ENCODE measurements at places on chromosomes 7 and 10. TPM values are rescaled to one million over a fixed set of nuclear protein-coding genes. Genes with fewer than 3 reads are reported as not detected.

Gene CALCR
- total RNA-seq = not detected

Gene AKR1C4
- not detected for total RNA-seq

Gene SSC4D
- 3.6 TPM for total RNA-seq

Gene BAMBI
- total RNA-seq = 5.0 TPM

Gene IFIT2
- 6.8 TPM for total RNA-seq

Gene DPYSL4
- 0.55 TPM for total RNA-seq

Gene CC2D2B
- total RNA-seq = 7.8 TPM

Gene INTS15
- total RNA-seq = 16.3 TPM

Gene DENND2A
- 38.8 TPM for total RNA-seq

Gene HECTD2
- 28.5 TPM for total RNA-seq

GRCh38 chr10:14247377-14248116, 83.2 kb downstream of the FRMD4A start:
- no peaks in the 10 kb centered on the region for H3K36me3 ChIP-seq
- peaks cover 4% of the 10 kb centered on the region for H3K4me1 ChIP-seq
- no peak overlapping the region for H3K27ac ChIP-seq
- DNase-seq = no peak
- no peak overlapping the region for H3K4me3 ChIP-seq

- no peaks in the 10 kb centered on the region for H3K27me3 ChIP-seq
- no peak overlapping the region for H3K4me3 ChIP-seq
- H3K27ac ChIP-seq = peak overlapping the region; percentile 88
- no peak for DNase-seq
- H3K36me3 ChIP-seq = no peaks in the 10 kb centered on the region
Observed at GRCh38 chr7:140060243-140060630, 2.5 kb downstream of the PARP12 start.

GRCh38 chr7:126993626-126994213, 259.0 kb downstream of the GRM8 start:
- no peak for DNase-seq
- H3K27ac ChIP-seq = no peak overlapping the region
- H3K36me3 ChIP-seq = no peaks in the 10 kb centered on the region
- no peak overlapping the region for H3K4me3 ChIP-seq
- no peaks in the 10 kb centered on the region for H3K4me1 ChIP-seq
- no peaks in the 10 kb centered on the region for H3K27me3 ChIP-seq

DNA sequence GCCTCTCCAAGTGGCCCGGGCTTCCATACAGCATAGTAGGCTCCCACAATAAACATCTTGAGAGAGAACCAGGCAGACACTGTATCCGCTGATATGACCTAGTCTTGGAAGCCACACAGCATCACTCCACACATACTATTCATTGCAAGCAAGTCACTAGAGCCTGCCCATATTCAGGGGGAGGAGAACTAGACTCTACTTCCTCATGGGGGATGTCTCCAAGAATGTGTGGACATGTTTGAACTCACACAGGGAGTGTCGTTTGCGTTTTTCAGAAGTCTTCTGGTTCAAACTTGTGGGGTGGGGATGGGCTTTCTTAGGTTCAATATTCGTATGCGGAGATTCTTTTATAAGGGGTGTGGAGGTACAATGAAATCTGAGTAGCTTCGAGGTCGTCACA, 232.6 kb upstream of the HABP2 start:
- no peak for DNase-seq
- no peaks in the 10 kb centered on the region for H3K4me1 ChIP-seq
- H3K27ac ChIP-seq = no peak overlapping the region

DNA sequence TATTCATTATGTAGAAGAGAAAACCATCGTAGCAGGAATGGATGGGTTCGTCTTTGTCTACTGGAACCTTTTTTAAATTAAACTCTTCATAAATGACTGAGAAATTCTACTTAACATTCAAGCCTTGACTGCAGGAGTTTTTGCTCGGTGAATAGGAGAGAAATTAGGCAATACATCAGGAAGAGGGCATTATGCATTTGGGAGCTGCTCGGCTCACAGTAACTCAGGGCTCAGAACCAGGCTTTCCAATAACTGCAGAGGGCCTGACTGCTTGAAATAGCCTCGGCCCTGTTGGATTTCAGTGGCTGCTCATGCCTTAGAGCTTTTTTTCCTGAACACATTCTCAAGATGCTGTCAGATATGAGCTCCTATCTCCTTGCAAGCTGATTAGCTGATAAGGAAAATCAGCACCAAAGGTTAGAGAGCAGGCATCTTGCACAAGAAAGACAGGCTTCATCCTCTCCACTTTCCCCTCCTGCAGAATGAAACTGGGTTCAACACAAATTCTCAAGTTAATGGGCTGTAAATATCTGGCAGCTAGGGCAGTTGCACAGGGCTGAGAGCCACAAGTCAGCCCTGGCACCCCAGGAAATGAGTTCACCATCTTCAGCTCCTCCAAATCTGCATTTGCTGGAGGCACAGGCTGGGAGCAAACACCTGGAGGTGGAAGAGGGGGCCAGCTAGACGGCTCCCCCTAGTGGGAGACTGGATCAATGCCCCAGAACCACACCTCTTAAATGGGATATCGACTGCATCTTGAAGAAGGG, 24.3 kb downstream of the TECTB start:
- H3K4me3 ChIP-seq = no peak overlapping the region
- H3K4me1 ChIP-seq = no peaks in the 10 kb centered on the region
- H3K27me3 ChIP-seq = no peaks in the 10 kb centered on the region
- H3K36me3 ChIP-seq = no peaks in the 10 kb centered on the region
- no peak overlapping the region for H3K27ac ChIP-seq
- DNase-seq = no peak

GRCh38 chr7:45460379-45460778, 113.8 kb upstream of the ADCY1 start:
- no peak overlapping the region for H3K27ac ChIP-seq
- H3K4me1 ChIP-seq = no peaks in the 10 kb centered on the region
- no peaks in the 10 kb centered on the region for H3K27me3 ChIP-seq

DNA sequence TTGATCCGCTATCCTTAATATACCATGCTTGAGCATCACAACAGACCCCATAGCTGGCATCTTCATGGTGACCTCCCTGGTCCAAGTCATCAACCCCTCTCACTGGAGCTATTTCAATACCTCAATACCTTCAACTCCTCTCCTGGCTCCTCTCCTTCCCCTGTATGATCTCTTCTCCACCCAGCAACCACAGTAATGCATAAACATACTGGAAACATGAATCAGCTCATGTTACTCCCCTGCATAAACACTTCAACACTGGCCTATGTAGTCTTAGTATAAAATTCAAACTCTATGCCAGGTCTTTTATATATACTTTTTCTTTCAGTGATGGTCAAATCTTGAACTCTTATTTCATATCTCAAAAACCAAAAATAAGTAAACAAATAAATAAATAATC, 31.8 kb upstream of the TMEM273 start:
- H3K4me3 ChIP-seq = no peak overlapping the region
- no peaks in the 10 kb centered on the region for H3K27me3 ChIP-seq
- DNase-seq = no peak
- H3K27ac ChIP-seq = no peak overlapping the region
- no peaks in the 10 kb centered on the region for H3K36me3 ChIP-seq

GRCh38 chr10:23196915-23197314, 4.8 kb downstream of the PTF1A start:
- H3K36me3 ChIP-seq = no peaks in the 10 kb centered on the region
- H3K27ac ChIP-seq = no peak overlapping the region
- no peak overlapping the region for H3K4me3 ChIP-seq
- H3K4me1 ChIP-seq = peaks cover 21% of the 10 kb centered on the region

- H3K27me3 ChIP-seq = no peaks in the 10 kb centered on the region
- no peak overlapping the region for H3K27ac ChIP-seq
Observed at GRCh38 chr7:43931346-43931745, 5.1 kb downstream of the UBE2D4 start.

- no peak overlapping the region for H3K27ac ChIP-seq
- no peaks in the 10 kb centered on the region for H3K36me3 ChIP-seq
- no peak overlapping the region for H3K4me3 ChIP-seq
- H3K4me1 ChIP-seq = peaks cover 13% of the 10 kb centered on the region
Observed at GRCh38 chr10:51747216-51747615, 47.8 kb upstream of the CSTF2T start.

GRCh38 chr10:58754469-58755339, 242.0 kb downstream of the BICC1 start:
- H3K36me3 ChIP-seq = no peaks in the 10 kb centered on the region
- no peak for DNase-seq
- H3K27me3 ChIP-seq = no peaks in the 10 kb centered on the region

- no peaks in the 10 kb centered on the region for H3K36me3 ChIP-seq
- peak overlapping the region; percentile 89 for H3K4me3 ChIP-seq
- no peak for DNase-seq
- peaks cover 14% of the 10 kb centered on the region for H3K4me1 ChIP-seq
Observed at GRCh38 chr7:69596723-69597277, 1.5 kb upstream of the AUTS2 start.

DNA sequence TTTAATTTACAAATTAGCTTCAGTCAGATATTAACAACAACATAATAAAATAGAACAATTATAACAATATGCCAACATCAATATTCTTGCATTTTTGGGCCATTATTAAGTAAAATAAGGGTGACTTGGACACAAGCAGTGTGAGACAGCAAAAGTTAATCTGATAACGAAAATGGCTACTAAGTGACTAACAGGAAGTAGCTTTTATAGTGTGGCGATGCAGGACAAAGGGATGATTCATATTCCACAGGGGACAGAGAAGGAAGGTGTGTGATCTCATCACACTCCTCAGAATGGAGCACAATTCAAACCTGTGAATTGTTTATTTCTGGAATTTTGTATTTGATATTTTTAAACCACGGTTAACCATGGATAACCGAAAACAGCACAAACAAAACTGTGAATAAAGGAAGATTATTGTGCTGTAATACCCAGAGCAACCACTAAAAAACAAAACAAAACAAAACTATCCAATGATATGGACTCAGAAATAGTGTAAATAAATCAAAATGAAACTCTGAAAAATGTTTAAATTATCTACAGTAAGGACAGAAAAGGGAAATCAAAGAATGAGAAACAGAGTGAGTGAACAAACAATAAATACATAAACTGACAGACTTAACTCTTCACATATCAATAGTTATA, 66.9 kb upstream of the TFEC start:
- DNase-seq = no peak
- H3K36me3 ChIP-seq = no peaks in the 10 kb centered on the region
- H3K27me3 ChIP-seq = no peaks in the 10 kb centered on the region
- no peaks in the 10 kb centered on the region for H3K4me1 ChIP-seq
- no peak overlapping the region for H3K27ac ChIP-seq

DNA sequence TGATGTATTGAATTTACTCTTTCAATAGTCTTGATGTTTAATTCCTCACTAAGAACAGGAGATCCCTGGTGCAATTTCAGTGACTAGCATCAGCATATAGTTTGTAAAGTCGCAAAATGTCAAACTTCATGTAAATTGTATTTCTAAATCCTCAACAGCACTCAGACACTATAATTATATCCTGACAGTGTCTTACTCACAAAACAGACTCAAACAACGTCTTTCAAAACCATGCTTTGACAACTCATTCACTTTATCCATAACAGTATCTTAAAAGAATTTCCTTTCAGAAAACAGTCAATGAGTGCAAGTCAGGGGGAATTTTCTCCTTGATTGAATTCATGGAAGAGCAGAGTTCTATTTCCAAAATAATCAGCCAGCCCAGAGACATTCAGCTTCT, 20.8 kb downstream of the BAMBI start:
- H3K27ac ChIP-seq = no peak overlapping the region
- no peaks in the 10 kb centered on the region for H3K27me3 ChIP-seq
- no peak overlapping the region for H3K4me3 ChIP-seq
- H3K4me1 ChIP-seq = no peaks in the 10 kb centered on the region
- no peak for DNase-seq
- H3K36me3 ChIP-seq = no peaks in the 10 kb centered on the region

- DNase-seq = no peak
- H3K4me3 ChIP-seq = no peak overlapping the region
- no peaks in the 10 kb centered on the region for H3K4me1 ChIP-seq
- no peaks in the 10 kb centered on the region for H3K27me3 ChIP-seq
- H3K36me3 ChIP-seq = no peaks in the 10 kb centered on the region
Observed at GRCh38 chr7:122046402-122046801, 97.6 kb downstream of the AASS start.

DNA sequence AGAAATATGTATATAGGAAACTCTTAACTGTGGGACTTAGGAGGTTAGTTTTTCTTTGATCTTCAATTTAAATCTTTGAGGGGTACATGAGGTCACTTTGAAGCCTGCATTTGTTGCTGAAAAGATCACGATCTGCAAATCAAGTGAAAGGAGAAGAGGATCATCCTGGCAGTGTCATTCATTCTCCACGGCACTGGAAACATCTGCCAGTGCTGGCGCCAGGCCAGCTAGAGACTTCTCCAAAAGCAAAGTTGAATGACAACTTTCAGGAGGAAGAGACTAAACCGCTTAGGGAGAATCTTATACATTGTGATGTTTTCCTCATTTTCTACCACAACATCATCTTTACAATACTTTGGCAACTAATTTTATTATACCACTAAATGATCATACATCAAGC, 42.5 kb downstream of the MRC1 start:
- no peaks in the 10 kb centered on the region for H3K4me1 ChIP-seq
- no peaks in the 10 kb centered on the region for H3K36me3 ChIP-seq
- H3K27ac ChIP-seq = no peak overlapping the region
- DNase-seq = peak; percentile 69
- no peaks in the 10 kb centered on the region for H3K27me3 ChIP-seq

DNA sequence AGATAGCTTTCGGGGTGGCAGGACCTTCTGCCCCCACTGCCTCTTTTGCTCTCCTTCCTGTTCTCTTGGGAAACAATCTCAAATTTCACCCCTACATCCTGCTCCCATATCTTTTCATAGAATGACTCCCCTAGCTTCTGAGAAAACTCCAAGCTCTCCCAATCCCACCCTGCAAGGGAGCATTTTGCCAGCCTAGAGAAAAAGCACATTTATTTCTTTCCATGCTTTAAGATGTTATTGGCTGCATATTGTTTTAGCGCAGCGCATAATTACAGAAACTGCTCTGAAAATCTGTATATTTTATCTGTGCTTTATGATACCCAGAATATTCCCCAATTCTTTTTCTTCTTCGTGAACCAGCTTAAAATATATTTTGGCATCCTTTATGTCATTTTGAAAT, 601.3 kb downstream of the KCNMA1 start:
- H3K36me3 ChIP-seq = peaks cover 7% of the 10 kb centered on the region
- DNase-seq = no peak
- no peaks in the 10 kb centered on the region for H3K27me3 ChIP-seq

DNA sequence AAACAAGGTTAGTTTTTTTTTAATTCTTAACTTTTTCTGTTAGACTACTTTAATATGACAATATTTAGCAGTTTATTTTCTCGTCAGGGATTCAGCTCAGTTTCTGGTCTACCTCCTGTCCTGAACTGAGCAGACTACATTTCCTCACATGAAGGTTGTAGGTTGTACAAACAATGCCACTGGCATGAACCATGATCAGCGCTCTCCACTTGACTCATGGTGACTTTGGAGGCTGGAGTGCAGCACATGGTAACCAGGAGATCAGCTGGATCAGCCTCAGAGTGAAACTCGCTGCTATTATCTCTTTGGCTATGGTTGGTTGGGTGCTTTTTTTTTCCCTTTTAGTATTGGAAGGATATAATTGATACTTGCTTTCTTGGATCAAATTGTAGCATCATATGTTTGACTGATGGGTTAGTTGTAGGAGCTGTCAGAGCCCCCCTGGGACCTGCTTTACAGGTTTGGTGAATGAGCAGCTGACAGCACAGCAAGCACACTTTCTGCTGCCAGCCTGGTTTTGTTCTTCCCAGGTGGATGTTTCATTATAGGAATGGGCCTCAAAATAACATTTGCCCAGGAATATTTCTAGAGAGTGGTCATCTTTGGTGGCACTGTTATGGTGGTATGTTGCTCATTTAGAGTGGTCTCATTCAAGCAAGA, 556.4 kb downstream of the AUTS2 start:
- H3K36me3 ChIP-seq = no peaks in the 10 kb centered on the region
- no peaks in the 10 kb centered on the region for H3K4me1 ChIP-seq
- DNase-seq = no peak
- H3K4me3 ChIP-seq = no peak overlapping the region
- no peaks in the 10 kb centered on the region for H3K27me3 ChIP-seq
- no peak overlapping the region for H3K27ac ChIP-seq

Measured in sigmoid colon (tissue), 7 donors.